ENCODE measurements at places on chromosomes 16 and 17.

- peak; percentile 48 for DNase-seq
Observed at GRCh38 chr17:12180644-12181261, 160.1 kb downstream of the MAP2K4 start.

DNA sequence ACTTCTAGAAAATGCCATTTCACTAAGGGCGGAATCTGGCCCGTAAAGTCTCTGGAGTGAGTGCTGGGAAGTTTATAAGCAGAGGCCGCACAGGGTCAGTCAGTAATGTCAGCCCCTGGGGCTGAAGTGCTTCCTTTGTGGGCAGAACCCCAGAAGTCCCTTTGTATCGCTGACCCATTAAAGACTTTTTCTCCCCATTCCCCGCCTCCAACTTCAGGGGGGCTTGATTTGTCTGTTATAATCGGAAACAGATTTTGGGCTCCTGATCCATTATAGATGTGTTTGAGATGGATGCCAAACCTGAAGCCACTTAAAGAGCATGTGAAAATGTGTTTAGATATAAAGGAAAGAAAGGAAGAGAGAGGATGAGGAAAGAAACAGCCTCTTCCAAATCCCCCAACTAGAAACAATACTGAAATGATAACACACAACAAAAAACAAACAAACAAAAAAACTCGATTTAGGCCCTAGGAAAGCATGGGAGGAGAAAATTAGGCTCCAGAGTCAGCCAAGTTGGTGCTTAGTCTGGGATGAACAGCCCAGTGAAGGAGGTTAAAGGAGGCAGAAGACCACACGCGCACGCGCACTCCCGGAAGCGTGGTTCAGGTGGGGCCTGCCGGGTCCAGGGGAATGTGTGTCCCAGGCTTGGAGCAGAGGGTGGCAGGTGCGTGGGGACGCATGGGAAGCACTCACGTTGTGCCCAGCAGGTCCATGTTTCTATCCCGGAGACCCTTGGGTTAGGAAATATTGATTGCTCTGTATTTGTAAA is 27.1 kb downstream of the MSI2 start:
- no peak for DNase-seq

DNA sequence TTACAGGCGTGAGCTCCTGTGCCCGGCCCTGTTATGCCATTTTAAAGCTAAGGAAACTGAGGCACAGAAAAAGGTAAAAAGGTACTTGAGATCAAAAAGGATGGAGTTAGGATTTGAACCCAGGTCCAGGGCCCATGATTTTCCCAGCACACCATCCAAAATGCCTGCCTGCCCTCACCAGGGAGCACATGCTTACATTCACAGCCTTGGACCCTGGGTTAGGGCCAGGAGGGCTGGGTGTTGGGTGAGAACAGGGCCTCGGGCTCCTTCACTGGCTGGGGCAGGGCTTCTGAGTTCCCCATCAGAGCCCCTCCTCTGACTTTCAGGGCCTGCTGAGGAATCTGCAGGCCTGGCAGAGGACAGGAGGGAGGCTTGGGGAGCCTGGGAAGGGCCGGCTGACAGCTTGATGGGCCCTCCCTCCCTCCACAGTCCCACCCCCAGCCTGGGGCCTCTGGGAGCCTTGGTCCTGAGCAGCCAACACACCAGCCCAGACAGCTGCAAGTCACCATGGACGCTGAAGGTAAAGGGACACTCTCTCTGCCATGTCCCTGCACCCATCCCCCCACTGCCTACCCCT is at the start of gene QPRT:
TSS of gene QPRT (plus strand) at position 490 of the 577 bp plus-strand sequence. CDS start at position 508, 18 bp downstream.
- peak; percentile 63 for DNase-seq

DNA sequence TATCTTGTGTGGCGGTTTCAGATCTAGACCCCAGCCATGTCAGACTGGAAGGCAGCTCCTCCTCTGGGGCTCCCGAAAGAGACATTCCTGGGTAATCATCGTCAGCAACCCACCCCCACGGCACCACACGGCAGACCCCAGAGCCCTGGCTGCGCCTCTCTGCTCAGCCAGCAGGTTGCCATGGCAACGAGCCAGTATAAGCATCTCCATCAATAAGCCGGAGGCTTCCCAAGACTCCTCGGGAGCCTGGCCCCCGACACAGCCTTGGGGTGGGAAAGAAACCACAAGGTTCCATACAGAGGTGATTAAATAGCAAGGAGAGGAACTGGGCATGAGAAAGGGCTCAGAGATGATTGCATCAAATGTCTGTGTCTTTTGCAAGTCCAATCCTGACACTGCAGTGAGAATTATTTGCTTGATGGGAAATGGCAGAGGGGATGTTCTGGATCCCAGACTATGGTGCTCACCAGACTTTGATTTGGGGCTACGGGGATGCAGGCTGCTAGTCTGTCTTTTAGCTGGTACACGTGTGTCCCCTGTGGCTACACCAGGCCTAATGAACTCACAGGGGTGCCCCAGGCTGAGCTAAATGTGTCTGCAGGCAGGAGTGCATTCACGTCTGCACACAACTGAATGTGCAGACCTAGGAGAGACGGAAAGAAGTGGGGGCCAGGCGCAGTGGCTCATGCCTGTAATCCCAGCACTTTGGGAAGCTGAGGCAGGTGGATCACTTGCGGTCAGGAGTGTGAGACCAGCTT is 320.5 kb upstream of the TNRC6C start:
- DNase-seq, result no peak

GRCh38 chr16:85389679-85390470 is 223.2 kb upstream of the GSE1 start:
- DNase-seq, result no peak

DNA sequence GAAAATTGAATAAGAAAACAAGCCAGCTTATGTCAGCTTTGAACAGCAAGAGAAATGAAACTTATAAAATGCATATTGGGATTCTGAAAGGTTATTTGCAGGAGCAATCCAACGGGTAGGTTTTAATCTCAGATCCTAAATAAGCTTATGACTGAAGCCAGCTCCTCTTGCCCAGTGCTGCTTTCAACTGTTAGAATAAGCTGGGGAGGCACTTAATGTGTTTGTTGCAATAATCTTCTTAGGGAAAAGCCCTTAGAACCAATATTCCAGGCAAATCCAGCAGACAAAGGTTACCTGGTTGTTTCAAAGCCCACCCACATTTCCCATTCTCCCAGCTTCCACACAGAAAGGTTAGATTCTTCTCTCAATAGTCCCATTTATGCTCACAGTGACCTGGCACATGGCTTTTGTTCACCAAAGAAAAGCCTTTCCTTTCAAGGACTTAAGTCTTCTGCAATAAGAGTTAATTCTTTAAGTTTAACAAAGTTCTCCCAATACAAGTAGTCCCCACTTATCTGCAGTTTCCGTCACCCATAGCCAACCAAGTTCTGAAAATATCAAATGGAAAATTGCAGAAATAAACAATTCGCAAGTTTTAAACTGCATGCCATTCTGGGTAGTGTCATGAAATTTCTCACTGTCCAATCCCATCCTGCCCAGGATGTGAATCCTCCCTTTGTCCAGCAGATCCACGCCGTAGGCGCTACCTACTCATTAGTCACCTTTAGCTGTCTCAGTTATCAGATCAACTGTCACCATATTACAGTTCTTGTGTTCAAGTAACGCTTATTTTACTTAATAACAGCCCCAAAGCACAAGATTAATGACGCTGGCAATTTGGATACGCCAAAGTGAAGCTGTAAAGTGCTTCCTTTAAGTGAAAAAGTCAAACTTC is 5.9 kb downstream of the TEX2 start:
- no peak for DNase-seq

DNA sequence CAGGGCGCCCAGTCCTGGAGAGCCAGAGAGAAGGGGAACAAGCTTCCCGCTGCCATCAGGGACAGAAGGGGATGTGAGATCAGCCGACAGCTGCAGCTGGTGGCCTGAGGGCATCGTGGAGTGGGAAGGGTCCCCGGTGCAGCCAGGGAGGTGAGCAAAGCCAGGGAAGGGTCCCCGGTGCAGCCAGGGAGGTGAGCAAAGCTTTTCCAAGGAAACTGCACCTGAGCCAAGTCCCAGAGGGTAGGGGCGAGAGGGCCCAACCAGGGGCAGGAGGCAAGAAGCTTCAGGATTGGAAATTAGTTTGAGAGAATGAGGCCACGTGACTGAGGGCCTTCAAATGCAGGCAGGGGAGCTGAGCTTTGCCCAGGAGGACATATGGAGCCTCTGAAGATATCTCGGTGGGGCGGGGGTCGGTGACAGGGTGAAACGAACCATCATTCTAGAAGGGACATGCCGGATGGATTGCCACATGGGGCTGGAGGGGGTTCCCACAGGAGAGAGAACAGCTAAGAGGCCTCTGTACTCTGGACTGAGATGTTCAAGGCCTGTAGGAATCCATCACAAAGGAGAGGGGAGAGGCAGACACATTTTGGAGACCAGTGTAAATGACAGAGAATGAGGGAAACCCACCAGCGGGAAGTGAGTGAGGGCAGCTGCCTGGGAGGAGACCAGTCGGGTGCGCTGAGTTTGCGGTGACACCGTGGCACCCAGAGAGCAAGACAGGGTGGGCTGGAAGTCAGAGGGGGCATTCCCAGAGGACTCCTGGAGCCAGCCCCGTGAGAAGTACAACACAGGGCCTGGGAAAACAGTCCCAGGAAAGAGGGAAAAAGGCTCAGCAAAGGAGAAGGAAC is 31.4 kb upstream of the RPH3AL start:
- DNase-seq, result no peak

GRCh38 chr17:29628644-29629043 is 5.9 kb upstream of the CORO6 start:
- DNase-seq, result no peak

- no peak for DNase-seq
Observed at GRCh38 chr16:12366313-12366712, 389.8 kb downstream of the SNX29 start.

- DNase-seq, result no peak
Observed at GRCh38 chr17:35842239-35842638, 26.5 kb downstream of the HEATR9 start.

- no peak for DNase-seq
Observed at GRCh38 chr16:57409870-57410587, 5.5 kb downstream of the CCL17 start.

DNA sequence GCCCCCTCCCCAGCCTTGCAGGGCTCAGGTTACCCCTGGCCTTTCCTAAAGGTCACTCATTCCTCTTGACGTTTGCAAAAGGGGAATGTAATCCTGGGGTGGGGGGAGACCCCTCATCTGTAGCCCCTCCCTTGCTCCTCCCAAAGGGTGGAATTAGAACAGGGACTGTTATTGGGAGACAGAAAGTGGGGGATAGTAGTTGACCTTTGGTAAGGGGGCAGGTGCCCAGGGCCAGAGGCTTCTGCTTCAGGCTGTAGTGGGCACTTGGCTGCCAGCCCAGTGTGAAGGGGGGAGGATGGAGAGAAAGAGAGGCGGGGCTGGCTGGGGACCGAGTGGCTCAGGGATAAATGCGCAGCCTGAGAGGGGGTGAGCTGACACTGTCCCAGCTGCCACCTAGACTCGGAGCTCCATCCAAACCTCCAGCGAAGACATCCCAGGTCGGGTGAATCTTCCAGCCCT is at the start of gene ENO3:
TSS of gene ENO3 (plus strand) at position 374 of the 459 bp plus-strand sequence. CDS start 711 bp downstream, outside the sequence.
- DNase-seq, result no peak

- no peak for DNase-seq
Observed at GRCh38 chr17:8155231-8155995, 3.2 kb upstream of the PER1 start.

- no peak for DNase-seq
Observed at GRCh38 chr16:83660282-83660681, 147.5 kb upstream of the HSBP1 start.

DNA sequence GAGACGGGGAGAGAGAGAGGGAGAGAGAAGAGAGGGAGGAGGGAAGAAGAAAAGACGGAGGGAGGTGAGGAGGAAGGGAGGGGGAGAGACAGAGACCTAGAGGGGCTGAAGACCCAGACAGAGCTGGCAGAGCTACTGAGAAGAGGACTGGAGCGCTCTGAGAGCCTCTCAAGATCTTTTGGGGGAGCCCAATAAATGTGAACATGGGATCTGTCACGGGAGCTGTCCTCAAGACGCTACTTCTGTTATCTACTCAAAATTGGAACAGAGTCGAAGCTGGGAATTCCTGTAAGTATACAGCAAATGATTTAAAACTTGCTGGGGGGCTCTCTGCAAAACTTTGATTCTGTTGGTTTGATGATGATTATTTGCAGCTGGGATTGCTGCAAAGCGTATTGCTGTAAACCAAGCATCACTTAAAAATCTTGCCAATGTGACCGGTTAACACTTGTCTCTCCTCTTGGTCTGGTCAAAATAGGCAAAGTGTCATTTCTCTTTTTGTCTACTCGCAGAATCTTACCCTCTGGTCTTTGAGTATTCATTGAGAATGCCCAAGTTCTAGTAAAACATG is 344 bp downstream of the CNTNAP4 start:
- no peak for DNase-seq

DNA sequence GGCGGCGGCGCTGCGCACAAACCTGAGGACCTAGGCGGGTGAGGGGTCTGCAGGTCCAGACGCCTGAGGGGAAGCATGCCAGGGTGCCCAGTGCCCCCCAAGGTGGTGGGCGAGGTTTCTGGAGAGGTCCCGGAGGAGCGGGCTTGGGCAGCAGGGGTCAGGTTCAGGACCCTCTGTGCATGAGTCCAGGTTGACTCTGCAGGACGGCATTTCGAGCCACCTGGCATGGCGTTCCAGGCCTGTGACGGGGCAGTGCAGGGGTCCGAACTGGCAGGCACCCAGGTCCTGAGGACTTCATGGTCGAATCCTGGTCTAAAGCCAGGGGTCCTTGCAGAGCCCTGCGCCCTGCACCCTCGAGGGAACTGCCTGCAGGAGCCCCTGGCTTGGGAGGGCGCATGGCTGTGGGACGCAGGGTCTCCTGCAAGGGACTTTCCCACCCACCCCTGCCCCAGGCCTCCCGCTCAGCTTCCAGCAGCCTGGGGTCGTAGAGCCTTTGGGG is 3.5 kb downstream of the SLC16A3 start:
- DNase-seq, result no peak

DNA sequence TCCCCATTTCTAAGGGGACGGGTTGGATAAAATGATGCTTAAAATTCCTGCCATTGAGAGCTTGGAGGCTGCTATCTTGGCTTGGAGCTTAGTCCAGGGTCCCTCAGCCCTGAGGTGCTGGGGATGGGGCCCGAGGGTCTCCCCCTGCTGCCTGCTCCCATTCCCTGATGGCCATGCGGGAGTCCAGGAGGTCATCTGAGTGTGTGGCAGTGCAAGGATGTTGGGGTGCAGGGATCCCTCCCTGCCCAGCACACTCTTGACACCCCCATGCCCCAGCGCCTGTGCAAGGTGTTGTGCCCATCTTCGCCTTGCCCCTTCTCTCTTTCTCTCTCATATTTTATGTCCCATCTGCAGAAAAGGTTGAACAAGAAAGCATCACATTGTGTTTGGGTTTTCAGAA is 90.4 kb downstream of the IRF8 start:
- DNase-seq, result no peak

GRCh38 chr16:49876716-49877129 is 20.8 kb upstream of the ZNF423 start:
- DNase-seq, result no peak

All from right renal pelvis (tissue), 4 donors.